ENCODE measurements at places on chromosomes 2 and 18. TPM values are rescaled to one million over a fixed set of nuclear protein-coding genes. Genes with fewer than 3 reads are reported as not detected.

Gene LIMS4
- polyA plus RNA-seq = 3.8 TPM

Gene EFR3B
- polyA plus RNA-seq = 5.9 TPM

Gene ZNF397
- 32.8 TPM for polyA plus RNA-seq

Gene ERFE
- polyA plus RNA-seq = 11.2 TPM

Gene EPAS1
- 29.6 TPM for polyA plus RNA-seq

Gene MYO5B
- polyA plus RNA-seq = 1.6 TPM

Gene CRIM1
- 15.7 TPM for polyA plus RNA-seq

Gene PSTPIP2
- 2.4 TPM for polyA plus RNA-seq

Gene COLEC12
- polyA plus RNA-seq = 38.7 TPM

Gene RAB27B
- 0.61 TPM for polyA plus RNA-seq

Gene SCYGR4
- not detected for polyA plus RNA-seq

All from forelimb muscle (tissue), 1 donor.